Activated CD4-positive, alpha-beta memory T cell treated with anti-CD3 and anti-CD28 coated beads, Interleukin-2, amount 10 ng/mL, durations not matched to agents 7 days and 5 days (primary cell): ENCODE measurements at places on chromosomes 2 and 18.

- no peak for DNase-seq
- no peaks in the 10 kb centered on the region for H3K27me3 ChIP-seq
- H3K36me3 ChIP-seq, result no peaks in the 10 kb centered on the region
- H3K4me3 ChIP-seq, result no peak overlapping the region
Observed at GRCh38 chr2:120817136-120817955, 81.7 kb downstream of the GLI2 start.

DNA sequence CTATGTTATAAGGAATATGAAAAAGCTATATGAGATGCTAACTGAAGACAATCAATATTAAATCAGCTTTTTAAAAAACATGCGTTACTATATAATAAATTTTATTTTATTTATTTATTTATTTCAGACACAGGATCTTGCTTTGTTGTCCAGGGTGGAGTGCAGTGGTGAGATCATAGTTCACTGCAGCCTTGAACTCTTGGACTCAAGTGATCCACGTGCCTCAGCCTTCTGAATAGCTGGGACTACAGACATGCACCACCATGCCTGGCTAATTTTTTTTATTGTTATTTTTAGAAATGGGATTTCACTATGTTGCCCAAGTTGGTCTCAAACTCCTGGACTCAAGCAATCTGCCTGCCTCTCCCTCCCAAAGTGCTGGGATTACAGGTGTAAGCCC, 89.4 kb downstream of the MYOM1 start:
- peaks cover 9% of the 10 kb centered on the region for H3K4me1 ChIP-seq
- no peak overlapping the region for H3K27ac ChIP-seq
- peaks cover 2% of the 10 kb centered on the region for H3K27me3 ChIP-seq
- no peak overlapping the region for H3K4me3 ChIP-seq
- H3K36me3 ChIP-seq, result no peaks in the 10 kb centered on the region

- no peak overlapping the region for H3K4me3 ChIP-seq
- peaks cover 6% of the 10 kb centered on the region for H3K27me3 ChIP-seq
- H3K36me3 ChIP-seq, result no peaks in the 10 kb centered on the region
- no peak for DNase-seq
- H3K27ac ChIP-seq, result no peak overlapping the region
Observed at GRCh38 chr2:19607400-19607799, 249.0 kb upstream of the OSR1 start.

DNA sequence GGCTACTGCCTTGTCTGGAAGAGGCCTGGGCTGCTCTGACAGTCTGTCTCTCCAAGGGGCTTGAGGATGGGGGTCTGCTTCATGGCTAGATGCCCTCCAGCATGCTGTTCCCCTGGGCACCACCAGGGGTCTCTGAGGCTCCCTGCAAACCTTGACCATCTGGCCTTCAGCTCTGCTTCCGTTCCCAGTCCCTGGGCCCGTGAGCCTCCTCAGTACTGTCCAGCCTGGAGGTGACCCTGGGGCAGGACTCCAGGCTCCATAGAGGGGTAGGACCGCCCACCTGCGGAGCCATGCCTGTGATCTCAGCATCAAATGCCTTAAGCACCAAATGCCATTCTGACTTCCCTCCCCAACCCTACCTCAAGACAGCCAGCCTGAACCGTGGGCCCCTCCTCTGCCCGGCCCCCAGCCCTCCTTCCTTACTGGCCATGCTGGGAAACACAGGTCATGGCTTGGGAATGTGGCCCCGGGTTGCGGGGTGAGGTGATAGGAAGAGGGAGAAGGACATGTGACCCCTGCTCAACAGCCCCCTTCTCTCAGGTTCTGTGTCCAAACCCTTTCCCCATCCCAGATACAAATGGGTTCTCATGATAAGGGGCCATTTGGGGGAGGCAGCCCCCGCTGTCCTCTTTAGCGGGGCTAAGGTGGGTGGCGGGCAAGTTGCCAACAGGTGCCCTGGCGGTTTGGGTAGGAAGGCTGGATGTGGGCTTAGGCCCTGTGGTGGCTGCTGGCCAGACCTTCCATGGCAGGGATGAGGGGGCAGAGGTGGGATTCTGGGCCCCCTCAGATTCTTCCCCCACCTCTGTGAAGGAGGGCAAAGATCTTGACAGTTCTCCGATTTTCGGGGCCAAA, 25.0 kb downstream of the SPEG start:
- peak; percentile 39 for DNase-seq
- no peaks in the 10 kb centered on the region for H3K27me3 ChIP-seq
- no peak overlapping the region for H3K27ac ChIP-seq
- no peaks in the 10 kb centered on the region for H3K36me3 ChIP-seq
- H3K4me3 ChIP-seq, result no peak overlapping the region
